GM13976 (cell line): ENCODE measurements at places on chromosomes 7 and 10.

DNA sequence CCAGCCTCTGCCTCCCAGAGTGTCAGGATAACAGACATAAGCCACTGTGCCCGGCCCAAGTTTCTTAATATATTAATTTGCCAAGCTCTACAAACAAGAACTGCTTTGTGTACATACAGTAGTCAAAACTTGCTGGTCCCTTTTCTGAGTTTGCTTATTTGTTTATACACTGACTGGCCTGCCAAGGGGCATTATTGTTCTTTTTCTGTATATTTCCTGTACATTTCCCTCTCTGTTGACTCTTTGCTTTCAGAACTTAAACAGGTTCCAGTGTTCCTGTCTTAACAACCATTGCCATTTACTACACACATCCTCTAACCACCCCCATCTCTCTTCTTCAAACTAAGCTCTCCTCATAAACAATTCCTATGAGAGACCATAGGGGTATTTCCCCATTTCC lies 61.5 kb upstream of the RPA3 start:
- DNase-seq: no peak

DNA sequence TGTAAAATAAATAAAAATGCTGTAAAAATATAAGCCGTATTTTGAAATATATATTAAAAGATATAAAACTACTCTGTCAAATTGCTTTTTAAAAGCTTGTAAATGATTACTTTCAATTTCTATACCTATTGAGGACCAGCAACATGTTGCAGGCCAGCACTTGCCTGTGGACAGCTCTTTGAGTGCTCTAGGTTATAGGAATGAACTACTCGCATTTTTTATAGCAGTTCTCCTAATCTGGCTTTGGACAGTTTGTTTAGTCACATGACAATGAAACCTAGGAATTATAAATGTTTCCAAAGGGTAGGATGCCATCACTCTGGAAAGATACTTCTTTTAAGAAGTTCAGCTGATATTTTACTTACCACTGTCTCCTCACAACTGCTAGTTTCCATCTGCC lies 117.7 kb upstream of the PTPRZ1 start:
- DNase-seq: no peak

- peak; percentile 27 for DNase-seq
Observed at GRCh38 chr10:22103701-22104470, 100.4 kb upstream of the DNAJC1 start.

DNA sequence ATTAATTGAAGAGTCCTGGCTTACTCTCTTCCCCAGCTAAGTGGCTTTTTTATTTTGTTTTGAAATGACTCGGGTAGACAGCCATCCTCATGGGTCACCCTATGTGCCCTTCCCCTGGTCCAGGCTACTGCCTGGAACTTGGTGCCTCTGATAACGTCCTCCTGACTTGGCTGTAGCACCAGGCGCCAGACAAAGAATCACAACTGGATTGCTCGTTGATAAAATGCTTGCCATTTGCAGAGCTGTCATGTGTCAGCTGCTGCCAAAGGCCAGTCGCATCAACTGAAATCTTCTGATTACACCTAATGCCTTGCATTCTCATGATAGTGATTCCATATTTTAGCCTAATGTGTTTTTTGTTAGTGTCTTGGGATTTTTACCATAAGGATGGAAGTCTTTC lies 27.4 kb upstream of the ABLIM1 start:
- no peak for DNase-seq

DNA sequence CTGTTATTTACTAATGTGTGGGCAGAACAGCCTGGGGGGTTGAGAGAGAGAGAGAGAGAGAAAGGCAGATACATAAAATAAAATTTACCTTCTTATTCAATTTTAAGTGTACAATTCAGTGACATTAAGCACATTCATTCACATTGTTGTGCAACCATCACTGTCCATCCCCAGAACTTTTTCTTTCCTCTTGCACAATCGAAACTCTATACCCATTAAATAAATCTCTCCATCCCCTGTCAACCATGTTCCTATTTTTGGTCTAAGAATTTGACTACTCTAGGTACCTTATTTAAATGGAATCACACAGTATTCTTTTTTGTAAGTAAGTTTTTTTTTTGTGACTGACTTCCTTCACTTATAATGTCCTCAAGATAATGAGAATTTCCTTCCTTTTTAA lies 181.6 kb downstream of the SND1 start:
- DNase-seq: no peak

DNA sequence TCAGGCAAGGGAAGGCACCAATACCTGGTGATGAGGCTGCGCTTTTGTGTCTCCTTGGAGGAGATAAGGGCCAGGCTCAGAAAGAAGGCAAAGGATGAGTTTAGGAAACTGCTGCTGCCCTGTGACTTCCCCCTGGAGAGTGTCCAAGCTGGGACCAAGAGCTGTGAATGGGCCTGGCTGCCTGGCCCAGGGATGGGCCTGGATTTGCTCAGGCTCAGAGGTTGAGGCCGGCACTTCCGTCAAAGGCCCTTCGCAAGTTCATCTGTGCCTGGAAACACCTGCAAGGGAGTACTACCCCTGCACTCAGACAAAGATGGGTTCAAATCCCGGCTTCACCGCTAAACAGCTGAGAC lies 50.5 kb upstream of the NANOS1 start:
- DNase-seq: no peak

DNA sequence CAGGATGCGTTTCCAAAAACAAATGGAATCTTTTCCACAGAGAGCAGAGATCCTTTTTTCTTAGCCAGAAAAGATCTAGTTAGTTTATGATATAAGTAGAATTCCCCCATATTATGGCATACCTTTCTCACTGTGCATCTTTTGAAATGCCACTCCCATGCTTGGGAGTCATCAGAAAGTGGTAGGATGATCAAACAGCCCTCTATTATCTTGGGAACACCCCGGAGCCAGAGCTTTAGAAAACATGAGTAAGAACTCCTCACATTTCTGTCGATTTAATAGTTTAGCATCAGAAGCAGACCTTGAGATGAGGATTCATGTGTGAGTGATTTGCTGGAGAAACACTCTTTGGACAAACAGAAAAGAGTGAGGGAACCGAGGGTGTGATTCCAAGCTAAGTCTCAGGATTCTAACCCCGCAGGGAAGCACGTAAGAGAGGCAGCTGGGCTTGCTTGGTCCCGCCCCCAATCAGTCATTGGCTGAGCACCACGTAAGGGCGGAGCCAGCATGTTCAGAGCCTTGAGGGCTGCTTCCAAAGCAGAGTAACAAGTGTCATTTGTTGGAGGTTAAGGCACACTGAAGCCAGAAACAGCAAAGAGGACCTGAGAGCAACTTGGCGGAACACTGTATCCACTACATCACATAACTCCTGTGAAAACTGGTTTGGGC lies 43.7 kb upstream of the NXPH1 start:
- DNase-seq: no peak

DNA sequence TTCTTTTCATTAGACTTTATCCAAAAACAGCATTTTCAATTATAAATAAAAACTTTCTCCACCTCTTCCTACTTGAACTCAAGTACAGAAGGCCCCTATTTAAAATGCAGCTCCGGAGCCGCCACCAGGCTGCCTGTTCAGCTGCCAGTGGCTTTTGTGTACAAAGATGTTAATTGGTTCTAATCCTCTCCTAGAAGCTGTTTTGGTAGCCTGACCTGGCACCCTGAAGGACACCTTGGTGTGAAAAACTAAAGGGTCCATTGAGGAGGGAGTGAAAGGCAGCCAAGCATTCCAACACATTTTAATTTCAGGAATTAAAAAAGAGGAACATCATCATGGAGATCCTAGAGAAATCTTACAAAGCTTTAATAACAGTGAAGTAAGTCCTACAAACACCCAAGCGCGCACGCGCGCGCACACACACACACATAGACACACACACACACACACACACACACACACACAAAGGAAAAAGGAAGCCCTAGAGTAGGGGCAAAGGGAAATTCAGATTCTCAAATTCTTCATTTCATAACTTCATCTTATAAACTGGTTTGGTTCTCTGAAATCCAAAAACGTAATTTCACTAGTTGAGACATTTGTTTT lies 41.4 kb downstream of the VAX1 start:
- DNase-seq: no peak

- no peak for DNase-seq
Observed at GRCh38 chr10:80542652-80543318, 5.1 kb downstream of the SH2D4B start.

GRCh38 chr7:93172683-93173082 lies 24.5 kb upstream of the SAMD9L start:
- no peak for DNase-seq

DNA sequence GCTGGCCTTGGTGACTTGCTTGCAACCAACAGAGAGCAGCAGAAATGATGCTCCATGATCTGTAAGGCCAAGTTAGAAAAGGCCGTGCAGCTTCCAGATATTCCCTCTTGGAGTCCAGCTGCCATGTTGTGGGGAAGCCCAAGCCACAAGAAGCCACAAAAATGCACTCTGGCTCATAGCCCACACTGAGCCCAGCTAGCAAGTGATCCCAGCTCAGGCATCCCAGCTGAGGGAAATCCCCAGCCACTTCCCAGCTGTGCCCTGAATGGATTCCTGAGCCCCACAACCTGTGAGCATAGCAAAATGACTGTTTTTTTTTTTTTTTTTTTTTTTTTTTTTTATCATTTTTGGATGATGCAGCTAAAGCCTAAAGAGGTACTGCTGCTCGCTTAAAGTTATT lies 11.1 kb upstream of the SDK1 start:
- DNase-seq: no peak

GRCh38 chr10:15754937-15755336 lies 35.2 kb upstream of the ITGA8 start:
- DNase-seq: no peak

- no peak for DNase-seq
Observed at GRCh38 chr10:128854204-128854603, 612.8 kb upstream of the MGMT start.

DNA sequence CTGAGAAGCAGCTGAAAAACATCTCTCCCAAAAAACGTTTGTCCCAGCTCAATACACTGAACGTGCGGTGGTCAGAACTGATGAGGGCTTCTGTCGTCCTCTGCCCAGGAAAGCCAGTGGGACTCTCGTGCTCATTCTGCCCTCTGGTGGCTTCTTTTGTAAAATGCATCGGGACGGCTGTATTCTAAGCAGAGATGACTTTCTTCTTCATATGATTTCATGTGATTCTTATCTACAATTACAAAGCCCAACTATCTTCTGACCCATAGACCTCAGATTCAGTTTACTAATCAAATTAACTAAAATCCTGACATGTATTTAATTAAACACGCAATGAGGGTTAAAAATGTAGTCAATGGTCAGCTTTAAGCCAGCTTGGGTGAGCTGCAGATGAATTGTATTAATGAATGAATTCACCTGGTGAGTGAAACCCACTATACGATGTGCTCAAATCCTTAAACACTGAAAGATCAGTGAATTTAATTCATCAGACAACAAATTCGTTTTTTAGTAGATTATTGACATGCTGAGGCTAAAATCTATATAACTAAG lies 117.6 kb upstream of the FAM204A start:
- DNase-seq: peak; percentile 41

GRCh38 chr7:42570944-42571343 lies 333.9 kb upstream of the GLI3 start:
- no peak for DNase-seq

- no peak for DNase-seq
Observed at GRCh38 chr7:46835556-46835955, 746.4 kb downstream of the TNS3 start.

DNA sequence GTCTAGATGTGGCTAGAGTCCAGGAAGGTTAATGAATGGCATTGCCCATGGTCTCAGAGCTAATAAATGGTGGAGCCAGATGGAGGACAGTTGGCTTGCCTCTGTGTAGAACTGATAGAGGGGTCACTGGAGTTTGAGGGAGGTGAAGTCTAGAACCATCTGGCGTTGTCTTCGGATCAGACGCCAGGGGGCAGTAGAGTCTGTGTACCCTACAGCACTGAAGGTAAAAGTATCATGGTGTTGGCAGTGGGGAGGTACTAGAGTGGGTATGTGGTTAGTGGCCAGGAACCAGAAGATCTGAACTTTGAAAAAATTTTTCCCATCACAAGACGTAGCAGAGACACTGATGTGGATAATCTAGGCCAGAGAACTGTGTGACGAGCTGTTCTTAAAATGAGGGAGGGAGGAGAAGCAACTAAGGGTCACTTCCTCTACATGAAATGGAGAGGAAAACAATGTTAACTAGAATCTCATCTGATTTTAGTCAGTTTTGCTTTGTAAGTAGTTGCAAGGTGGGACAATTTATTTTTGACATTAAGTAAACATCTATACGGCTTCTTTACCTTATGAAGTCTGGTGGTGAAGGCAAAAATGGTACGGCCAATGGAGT lies 227.9 kb upstream of the PRSS58 start:
- no peak for DNase-seq

- DNase-seq: no peak
Observed at GRCh38 chr7:79465551-79465950, 12.1 kb upstream of the MAGI2 start.

- DNase-seq: no peak
Observed at GRCh38 chr7:47371733-47372368, 210.1 kb downstream of the TNS3 start.

DNA sequence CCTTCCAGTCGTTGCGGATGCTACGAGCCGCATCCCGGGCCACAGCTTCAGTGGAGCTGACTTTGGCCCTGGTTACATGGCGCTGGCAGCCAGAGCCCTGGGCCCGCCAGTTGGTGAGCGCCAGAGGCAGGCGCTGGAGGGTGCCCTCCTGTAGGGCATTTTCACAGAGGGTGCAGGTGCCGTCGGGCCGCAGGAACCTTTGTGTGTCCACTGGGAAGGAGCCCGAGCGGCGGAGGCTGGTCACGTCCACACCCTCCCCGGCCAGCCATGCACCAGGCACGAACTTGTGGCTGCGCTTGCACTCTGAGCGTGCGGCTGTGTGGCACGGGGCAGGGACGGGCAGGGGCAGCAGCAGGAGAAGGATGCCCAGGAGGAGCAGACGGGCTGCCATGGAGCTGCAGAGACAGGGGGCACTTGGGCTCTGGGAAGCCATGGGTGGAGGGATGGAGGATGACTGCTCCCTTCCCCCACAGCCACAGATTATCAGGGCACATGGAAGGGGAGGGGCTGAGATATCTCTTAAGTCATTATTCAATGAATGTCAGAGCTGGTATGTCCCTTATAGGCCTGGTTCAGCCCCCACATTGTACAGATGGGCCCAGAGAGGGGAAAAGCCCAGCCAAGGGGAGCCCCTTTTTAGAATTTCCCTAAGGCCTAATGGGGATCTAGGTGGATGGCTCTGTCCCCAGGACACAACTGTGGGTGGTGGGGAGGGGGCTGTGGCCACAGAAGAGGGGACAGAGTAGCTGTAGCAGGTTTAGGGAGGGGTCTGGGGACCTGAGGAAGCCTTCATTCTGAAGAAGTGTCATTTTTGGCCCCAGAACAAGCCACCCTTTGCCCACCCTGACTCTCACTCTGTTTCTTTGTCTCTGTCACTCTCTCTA lies 1.8 kb downstream of the PRF1 start:
- DNase-seq: no peak

DNA sequence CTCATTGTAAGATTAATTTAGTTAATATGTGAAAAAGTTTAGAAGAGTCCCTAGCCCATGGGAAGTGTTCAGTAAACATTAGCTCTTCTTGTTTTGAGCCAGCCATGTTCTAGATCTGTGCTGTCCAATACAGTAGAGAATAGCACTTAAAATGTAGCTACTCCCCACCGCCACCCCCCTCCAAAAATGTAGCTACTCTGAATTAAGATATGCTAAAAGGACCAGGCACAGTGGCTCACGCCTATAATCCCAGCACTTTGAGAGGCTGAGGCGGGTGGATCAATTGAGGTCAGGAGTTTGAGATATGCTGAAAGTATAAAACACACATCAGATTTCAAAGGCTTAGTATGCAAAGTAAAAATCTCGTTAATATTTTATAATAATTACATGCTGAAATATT lies 47.3 kb upstream of the MXI1 start:
- DNase-seq: no peak
